ENCODE measurements at places on chromosomes 5 and 9.

- no peaks in the 10 kb centered on the region for H3K27me3 ChIP-seq
- H3K27ac ChIP-seq = no peak overlapping the region
Measured at GRCh38 chr5:125576822-125577221, 830.4 kb upstream of the ZNF608 start.

DNA sequence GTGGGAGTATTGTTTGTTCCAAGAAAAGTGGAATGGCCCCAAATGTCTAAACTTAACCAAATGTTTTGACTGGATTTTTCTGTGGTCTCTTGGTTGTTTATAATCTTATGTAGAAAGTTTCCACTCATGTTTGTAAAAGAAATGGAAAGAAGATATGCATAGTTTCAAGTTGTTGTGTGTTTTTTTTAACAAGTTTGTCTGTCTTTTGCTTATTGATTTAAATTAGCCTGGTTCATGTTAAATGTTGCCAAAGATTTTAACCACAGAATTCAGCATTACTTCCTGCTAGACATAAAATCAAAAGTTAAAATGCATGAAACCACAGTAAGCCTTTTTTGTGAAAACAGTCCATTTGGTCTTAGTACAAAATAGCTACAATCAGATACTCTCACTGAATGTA, 14.0 kb downstream of the PPWD1 start:
- H3K4me3 ChIP-seq = no peak overlapping the region
- no peak overlapping the region for H3K27ac ChIP-seq
- DNase-seq = no peak
- H3K36me3 ChIP-seq = peaks cover 42% of the 10 kb centered on the region
- no peaks in the 10 kb centered on the region for H3K4me1 ChIP-seq

DNA sequence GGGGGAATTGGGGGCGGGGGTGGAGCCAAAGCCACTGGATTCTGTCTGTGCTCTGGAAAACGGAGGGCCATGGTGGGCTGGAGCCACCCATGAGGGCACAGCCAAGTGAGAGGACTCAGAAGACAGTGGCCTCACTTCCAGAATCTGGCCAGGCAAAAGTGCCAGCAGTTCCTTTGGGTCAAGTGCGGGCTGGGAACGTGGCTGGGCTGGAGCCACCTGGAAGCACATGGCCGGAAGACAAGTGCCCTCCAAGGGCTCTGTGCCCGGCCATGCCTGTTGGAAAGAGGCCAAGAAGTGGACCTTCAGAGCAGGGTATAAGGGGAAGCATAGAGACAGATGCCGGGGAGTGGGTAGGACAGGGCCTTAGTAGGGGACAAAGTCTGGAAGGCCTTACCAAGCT, 11.7 kb upstream of the SH3PXD2B start:
- no peak overlapping the region for H3K4me3 ChIP-seq
- no peaks in the 10 kb centered on the region for H3K36me3 ChIP-seq
- no peak overlapping the region for H3K27ac ChIP-seq
- no peaks in the 10 kb centered on the region for H3K27me3 ChIP-seq
- no peaks in the 10 kb centered on the region for H3K4me1 ChIP-seq

- H3K4me3 ChIP-seq = no peak overlapping the region
- no peaks in the 10 kb centered on the region for H3K27me3 ChIP-seq
- DNase-seq = no peak
- H3K36me3 ChIP-seq = no peaks in the 10 kb centered on the region
- no peak overlapping the region for H3K27ac ChIP-seq
Measured at GRCh38 chr9:105681313-105681712, 13.0 kb upstream of the TMEM38B start.

DNA sequence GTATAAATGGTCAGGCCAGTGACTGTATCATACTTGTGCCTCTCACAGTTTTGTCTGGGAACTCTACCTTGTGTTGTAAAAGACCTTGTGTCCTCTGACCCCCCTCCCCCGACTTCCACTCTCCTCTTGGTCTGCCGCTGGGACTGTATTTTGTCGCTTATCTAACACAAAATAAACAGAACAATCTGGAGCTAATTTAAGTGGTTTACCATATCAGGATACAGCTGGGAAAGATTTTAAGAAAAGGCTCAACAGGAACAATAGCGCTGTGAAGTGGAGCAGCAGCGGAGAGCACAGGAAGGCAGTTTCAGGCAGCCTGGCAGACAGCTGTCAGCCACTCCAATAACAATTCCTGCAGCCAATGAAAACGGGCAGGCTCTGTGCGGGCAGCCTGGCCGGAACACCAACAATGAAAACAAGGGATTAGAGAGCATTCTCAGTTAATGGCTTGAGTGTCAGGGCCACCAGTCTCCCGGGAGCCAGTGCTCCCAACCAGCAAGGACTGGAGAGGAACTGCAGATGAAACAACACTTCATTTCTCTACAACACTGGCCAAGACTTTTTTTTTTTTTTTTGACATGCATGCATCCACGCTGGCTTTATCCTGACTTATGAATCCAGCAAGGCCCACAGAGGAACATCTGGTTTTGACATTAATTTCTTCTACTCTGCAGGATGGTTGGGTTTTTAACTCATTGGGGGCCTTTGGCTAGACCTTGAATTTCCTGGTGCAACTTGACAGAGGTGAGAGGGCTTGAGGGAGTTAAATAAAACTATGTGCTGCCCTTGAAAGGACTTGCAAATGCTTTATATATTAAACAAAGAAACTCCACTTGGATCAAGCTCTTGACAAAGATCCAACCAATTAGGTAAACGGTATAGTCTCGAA, 76.7 kb downstream of the ARSB start:
- DNase-seq = peak; percentile 73
- H3K4me3 ChIP-seq = no peak overlapping the region
- H3K36me3 ChIP-seq = no peaks in the 10 kb centered on the region
- H3K27me3 ChIP-seq = no peaks in the 10 kb centered on the region
- H3K4me1 ChIP-seq = peaks cover 25% of the 10 kb centered on the region

DNA sequence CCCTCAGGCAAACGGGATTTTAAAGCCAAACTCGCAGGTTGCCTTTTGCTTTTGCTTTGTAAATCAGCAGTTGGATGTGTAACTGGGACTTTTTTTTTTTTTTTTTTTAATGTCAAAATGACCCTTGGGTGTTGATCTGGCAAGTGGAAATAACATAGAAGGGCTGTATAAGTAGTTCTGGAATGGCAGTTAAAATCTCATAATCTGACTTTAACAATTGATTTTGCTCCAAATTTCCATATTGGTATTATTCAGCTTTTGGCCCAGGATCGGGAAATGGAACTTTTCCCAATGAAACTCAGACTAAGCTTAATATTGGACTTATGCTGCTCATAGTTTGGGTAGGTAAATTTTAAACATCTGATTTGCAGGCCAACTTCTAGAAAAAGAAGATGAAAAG, 346.8 kb upstream of the NUDT12 start:
- no peak overlapping the region for H3K4me3 ChIP-seq
- H3K36me3 ChIP-seq = no peaks in the 10 kb centered on the region
- no peaks in the 10 kb centered on the region for H3K4me1 ChIP-seq
- H3K27ac ChIP-seq = no peak overlapping the region
- DNase-seq = no peak

DNA sequence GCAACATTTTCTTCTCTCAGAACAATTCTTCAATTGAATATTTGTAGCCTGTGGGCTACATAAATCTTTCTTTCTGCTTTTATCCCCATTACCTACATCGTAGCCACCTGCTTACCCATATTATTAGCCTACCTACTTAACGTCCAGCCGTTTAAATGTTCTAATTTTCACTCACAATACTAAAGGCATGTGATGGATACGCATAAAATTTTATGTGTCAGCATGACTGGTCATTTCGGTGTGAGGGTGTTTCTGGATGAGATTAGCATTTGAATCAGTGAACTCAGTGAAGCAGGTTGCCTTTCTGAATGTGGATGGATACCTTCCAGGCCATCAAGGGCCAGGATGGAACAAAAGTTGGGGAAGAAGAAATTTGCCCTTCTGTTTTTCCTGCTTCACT, 1722.5 kb upstream of the ACO1 start:
- no peak overlapping the region for H3K27ac ChIP-seq
- no peak for DNase-seq
- H3K4me1 ChIP-seq = no peaks in the 10 kb centered on the region
- H3K36me3 ChIP-seq = no peaks in the 10 kb centered on the region
